ENCODE measurements at places on chromosomes 3 and 15.

- DNase-seq, result no peak
These were observed 110.8 kb downstream of the TIGIT start for GRCh38 chr3:114404590-114404989.

DNA sequence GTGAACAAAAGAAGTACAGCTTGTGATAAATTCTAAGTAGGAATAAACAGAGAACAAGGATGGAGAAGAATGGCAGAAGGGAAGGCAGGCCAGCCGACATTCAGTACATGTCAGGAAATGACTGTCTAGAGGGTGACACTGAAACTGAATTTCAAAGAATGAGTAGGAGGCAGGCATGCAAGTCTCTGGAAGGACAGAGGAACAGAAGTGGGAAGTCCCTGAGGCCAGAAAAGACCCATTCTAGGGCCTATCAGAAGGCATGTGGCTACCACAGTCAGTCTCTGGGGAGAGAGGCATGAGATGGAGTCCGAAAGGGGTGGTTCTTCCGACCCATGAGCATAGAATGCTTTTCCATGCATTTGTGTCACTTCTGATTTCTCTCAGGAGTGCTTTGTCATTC, 243.5 kb upstream of the UBE2E2 start:
- no peak for DNase-seq

DNA sequence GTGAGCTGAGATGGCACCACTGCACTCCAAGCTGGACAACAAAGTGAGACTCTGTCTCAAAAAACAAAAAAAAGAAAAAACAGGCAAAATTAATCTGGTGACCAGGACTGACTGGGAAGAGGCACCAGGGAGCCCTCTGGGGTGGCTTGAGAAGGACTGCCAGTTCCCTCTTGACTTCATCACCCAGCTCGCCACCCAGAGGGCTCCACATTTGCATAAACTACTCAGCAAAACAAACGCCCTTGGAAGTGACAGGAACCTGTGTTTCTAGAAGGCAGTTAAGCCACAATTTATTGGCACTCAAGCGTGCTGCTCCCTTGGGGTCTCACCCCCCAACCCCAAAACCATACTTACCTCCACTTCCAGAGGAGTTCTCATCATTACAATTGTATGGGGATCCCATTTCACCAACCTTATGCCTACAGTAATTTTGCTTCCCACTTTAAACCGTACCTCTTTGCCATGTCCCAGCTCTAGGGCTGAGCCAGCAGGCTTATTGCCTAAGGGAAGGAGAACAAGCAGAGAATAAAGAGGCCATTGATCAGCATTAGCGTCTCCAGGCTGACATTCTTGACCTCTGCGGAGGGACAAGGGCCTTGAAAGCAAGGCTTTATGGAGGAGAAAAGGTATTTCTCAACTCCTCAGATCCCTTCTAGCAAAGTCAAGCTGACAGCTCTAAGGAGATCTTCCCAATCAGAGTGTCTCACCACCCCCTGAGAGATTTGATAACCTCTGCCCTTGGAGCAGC, 357.4 kb downstream of the SHQ1 start:
- no peak for DNase-seq

GRCh38 chr3:113615976-113616375, 80.5 kb downstream of the USF3 start:
- DNase-seq, result no peak

- DNase-seq, result no peak
These were observed 4.4 kb downstream of the MYO5C start for GRCh38 chr15:52291204-52291603.

DNA sequence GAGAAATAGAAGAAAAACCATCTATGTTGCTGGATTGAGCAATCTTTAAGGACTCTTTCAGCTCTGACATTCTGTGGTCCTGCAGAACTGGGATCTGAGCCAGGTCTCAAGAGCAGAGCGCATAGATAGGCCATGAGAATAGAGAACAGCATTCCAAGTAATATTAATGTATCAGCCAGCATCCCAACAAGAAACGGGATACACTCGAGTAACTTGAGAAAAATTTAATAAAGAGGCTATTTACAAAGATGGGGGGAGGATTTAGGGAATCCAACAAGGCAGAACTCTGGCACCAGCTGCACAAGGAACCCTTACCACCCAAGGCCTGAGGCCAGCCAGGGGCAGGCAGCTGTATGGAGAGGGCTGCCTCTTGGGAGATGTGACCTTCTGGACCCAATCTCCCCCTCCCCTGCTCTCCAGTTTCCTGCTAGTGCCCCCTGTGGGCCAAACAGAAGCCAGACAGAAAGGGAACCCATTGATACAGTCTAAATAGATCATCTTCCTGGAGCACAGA, 8.2 kb downstream of the TMOD2 start:
- no peak for DNase-seq

GRCh38 chr15:65893060-65893459, 23.8 kb downstream of the RAB11A start:
- no peak for DNase-seq

DNA sequence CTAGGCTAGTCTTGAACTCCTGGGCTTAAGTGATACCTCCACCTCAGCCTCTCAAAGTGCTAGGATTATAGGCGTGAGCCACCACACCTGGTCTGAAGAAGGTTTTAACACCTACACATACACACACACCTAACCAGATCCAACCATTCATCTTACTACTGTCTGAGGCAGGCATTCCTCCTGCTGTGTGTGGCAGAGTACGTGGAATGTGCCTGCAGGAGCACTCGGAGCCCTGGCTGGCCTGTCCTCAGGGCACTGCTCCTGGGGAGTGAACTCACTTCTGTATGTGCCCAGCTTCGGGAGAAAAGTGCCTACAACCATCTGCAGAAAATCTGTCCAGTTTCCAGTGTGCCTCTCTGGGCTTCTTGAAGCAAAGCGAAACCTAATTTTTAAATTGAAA, 58.2 kb upstream of the LIMD1 start:
- DNase-seq, result no peak

DNA sequence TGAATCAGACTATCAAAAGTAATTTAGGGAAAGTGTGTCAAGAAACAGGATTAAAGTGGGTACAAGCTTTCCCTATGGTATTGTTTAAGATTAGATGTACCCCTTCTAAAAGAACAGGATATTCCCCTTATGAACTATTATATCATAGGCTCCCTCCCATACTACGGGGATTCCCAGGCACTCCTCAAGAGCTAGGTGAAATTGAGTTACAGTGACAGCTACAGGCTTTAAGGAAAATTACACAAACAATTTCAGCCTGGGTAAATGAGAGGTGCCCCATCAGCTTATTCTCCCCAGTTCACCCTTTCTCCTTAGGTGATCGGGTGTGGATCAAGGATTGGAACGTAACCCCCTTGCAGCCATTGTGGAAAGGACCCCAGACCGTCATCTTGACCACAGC, 240.8 kb upstream of the CNTN6 start:
- no peak for DNase-seq

DNA sequence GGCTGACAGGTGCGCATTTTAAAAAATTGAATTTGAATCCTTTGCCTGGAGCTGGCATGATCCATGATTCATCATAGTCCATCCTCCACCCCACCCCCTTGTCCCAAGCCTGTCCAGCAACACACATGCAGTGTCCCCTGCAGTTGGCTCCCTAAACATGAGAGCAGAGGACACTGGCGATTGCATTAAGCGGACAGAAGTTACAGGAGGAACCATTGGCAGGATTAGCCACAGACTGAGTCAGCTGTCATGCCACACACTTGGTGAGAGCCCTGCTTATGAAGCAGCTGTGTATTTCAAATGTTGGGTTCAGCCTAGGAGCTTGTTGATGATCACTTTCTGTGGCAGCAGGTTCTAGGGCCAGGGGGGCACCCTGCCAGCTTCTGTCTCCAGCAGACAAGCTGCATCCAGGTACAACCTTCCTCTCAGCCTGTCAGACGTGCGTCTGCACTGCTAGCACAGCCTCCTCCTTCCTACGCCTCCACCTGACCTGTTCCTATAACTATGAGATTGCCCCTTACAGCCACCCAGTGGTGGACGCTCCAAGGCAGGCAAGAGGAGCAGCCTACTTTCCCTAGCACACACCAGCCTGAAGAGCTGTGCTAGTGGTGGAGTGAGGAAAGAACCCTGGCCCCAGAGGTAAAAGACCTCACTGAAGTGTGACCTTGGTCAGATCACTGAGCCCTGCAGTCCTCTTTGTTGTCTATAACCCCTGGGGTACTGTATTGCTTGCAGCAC, 121.9 kb downstream of the SLCO3A1 start:
- no peak for DNase-seq

GRCh38 chr3:117045143-117045542, 335.6 kb downstream of the TUSC7 start:
- no peak for DNase-seq

DNA sequence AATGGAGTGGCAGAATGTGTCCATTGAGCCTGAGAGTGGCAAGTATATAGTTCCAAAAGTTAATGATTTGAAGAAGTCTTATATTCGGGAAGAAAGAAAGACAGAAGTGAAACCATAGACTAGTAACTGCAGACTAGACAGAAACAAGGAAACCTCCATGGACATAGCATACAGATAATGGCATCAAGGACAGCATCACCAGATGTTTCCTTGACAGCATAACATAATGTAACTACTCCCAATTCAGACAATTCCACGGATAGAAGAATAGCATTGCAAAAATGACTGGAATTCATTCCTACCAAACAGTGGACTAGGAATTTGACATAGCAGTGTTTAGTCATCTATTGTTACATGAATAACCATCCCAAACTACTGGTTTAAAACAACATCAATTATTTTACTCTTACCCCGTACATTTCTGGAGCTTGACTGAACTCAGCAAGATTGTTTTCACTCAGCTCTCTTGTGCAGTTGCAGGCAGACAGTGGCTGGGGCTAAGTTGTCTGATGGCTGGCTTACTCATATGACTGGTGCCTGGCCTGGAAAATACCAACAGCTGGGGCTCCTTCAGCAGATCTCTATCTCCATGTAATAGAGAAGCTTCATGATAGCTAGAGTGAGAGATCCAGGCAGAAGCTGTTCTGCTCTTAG, 109.7 kb upstream of the GADL1 start:
- DNase-seq, result no peak

DNA sequence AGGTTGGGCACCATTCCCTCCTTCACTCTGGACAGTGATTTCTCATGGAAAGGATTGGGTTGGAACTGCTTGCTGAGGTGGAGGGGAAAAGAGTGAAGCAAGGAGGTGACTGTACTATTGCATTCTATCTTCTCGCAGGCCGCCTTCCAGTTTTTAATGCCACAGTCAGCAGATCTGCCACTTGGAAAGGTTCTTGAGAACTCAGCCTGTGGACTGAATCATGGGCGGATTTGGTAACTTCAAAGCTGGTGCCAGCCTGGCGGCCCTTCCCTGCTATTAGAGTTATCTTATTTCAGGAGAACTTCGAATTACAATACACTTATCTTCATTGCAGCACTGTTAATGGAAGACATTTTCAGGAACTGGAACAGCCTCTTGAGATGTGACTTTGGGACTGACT, 23.1 kb upstream of the SLC28A2 start:
- no peak for DNase-seq

- DNase-seq, result no peak
These were observed 82.8 kb downstream of the PLXNA1 start for GRCh38 chr3:127065561-127066290.

DNA sequence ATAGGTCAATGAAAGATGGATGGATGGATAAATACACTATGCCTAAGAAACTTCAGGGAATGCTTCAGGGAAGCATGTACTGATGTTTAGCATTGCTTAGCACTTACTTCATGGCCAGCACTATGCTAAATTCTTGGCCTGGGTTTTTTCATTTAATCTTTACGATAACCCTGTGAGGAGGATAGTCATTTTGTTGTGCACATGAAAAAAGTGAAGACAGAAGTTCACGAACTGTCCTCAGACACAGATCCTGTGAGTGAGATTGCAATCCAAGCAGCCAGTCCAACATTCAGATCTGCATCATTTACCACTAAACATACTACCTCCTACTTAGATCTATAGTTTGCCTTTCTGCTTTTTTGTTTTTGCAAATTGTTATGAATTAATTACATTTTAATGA, 510.8 kb upstream of the AGTR1 start:
- no peak for DNase-seq

GRCh38 chr15:71136159-71136783, 21.0 kb downstream of the THSD4 start:
- no peak for DNase-seq

- no peak for DNase-seq
These were observed 877 bp downstream of the NIT2 start for GRCh38 chr3:100335434-100335833.

- DNase-seq, result no peak
These were observed 907 bp upstream of the HERC1 start for GRCh38 chr15:63834500-63835210.

DNA sequence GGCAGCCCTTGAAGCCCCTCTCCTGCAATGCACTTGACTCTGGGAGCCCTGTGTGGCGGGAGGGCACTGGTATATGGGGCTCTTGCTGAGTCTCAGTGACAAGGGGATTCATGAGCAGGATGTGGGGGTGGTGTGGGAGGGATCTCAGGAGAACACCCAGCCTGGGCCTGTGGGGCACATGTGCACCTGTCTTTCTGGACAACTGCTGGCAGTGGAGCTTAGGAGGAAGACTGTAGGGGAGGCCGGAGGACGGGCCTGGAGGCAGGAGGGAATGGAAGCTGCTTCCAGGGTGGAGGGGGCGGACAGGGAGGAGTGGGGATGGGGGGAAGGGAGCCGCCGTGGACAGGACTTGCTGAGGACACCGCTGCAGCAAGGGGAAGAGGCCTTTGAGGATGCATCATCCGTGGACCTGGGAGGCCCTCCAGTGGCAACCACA, 10.8 kb upstream of the SNRPA1 start:
- DNase-seq, result no peak

GRCh38 chr3:117874904-117875874, 1159.5 kb downstream of the IGSF11 start:
- DNase-seq, result no peak

GRCh38 chr3:181454451-181455027, 257.2 kb upstream of the SOX2 start:
- no peak for DNase-seq

DNA sequence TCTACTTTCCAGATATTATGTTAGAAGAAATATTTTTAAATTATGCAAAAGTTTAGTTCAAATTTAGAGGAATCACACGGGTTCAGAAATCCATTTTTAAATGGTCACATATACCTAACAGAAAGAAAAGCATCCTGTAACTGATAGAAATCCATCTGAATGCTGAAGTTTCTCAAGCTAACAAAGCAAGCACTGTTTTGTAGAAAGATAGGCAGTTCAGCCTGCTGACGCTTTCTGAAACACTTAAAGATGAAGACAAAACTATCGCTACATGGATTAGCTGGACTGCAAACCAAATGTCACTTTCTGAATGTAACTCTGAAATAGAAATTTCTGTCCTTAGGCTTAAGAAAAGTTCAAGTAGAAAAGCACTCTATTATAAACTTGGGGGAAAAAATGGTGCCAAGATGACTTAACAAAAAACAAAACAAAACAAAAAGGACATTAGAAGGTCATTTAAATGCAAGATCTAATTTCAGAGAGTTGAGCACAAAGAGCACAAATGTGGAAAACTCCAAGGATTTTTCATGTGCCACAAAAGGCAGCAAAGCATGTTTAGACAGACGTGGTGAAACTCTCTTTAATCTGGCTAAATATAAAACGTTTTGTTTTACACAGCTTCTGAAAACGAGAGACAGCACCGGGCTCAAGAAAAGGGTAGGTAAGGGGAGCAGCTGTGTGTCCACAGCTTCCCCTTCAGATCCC, 1.2 kb downstream of the PLOD2 start:
- no peak for DNase-seq

- DNase-seq, result no peak
These were observed 4.7 kb downstream of the PXYLP1 start for GRCh38 chr3:141236361-141236760.

GRCh38 chr3:128297401-128298138, 144.3 kb downstream of the EEFSEC start:
- DNase-seq, result no peak

- DNase-seq, result no peak
These were observed 54.0 kb downstream of the ARMC8 start for GRCh38 chr3:138241061-138241460.
